AG08396 (cell line): ENCODE measurements at places on chromosomes 1 and 21.

DNA sequence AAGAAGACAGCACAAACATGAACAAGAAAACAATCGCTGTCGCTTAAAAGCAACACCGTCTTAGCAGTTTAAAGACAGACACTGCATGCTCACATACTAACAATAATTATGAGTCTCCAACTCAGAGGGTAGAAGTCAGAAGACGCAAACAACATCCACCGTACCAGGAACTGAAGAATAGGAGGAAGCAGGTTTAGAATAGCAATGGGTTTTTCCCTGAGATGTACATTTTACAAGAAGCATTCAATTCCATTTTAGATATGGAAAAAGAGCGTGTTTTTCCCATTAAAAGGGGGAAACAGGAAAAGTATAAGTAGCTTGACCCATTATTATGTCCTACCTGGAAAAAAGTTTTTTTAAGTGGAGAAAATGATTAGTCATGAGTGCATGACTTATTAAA, 34.5 kb upstream of the KCNE1 start:
- DNase-seq = no peak

- no peak for DNase-seq
Measured at GRCh38 chr1:93114391-93114790, 35.3 kb downstream of the MTF2 start.

GRCh38 chr1:13604176-13604575, 20.5 kb downstream of the PDPN start:
- no peak for DNase-seq

GRCh38 chr21:42153046-42153686, 65.8 kb upstream of the ABCG1 start:
- no peak for DNase-seq

DNA sequence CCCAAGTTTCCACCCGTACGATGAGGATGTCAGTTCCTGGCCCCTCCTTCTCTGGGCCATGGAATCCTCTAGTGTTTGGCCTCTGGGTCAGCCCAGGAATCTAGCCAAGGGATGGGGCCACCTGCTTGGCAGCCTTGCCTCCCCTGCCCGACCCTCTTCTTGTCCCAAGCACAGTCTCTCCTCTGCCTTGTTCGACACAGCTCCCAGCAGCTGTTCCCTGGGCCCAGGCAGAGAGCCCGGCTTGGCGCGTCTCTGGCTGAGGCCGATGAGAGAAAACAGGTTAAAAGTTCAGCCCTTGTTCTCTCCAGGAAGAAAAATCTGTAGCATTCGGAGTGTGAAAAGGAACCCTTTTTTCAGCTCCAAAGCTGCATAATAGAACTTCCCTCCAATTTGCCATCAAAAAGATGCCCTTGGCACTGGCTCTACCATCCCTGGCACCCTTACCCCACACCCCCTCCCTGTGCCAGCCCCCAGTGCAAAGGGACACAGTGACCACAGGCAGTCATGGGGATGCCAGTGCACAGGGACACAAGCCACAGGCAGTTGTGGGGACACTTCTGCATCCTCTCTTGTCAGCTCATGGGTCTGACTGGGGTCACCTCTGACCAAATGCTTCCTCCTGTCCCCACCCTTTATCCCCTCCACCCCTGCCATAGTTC, 68.4 kb downstream of the EPHB2 start:
- DNase-seq = no peak

DNA sequence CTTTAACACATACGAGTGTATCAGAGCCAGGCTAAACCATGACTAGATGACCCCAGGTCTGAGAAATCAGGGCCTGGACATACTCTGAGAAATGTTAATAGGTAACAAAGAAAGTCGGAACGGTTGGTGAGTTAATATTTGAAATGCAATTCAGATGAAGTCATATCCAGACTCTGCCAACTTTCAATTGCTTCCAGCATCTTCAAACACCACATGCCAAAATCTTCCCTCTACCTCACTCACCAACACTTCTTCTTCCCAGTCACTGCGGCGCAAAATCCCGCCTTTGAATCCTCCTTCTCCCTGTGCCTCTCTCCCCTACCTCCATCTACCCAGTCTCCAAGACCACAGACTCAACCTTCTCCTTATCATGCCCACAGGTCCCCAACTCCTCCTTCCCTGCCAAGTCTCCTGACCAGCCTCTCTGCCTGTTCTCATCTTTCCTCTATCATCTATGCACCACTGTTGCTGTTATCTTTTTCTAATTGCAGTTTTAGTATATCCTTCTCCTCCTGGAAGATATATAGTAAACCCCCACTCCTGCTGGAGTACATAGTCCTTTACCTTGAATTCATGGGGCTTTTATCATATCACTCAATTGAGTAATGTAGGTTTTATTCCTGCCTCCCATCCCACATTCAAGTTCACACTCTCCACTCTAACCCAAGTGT, 41.3 kb downstream of the ZBTB18 start:
- DNase-seq = peak; percentile 32

GRCh38 chr1:171715813-171716251, 26.0 kb downstream of the VAMP4 start:
- DNase-seq = no peak

GRCh38 chr1:89354205-89354604, 9.7 kb upstream of the GBP6 start:
- no peak for DNase-seq

DNA sequence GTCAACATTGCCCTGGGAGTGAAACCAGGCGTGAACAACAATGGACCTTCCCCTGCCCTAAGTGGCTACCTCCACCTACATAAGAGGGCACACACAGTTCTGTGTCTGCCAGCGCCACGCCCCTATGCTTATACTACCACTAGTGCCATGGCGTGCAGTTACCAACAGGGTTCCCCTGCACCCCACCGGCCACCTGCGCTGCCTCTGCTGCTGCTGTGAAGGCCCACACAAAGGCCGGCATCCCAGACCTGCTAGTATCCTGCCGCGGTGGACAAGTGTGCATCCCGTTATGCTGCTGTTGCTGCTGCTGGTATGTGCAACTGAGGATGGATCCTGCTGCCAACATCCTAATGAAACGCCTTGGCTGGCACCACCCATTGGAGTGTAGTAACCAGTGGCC, 75.7 kb downstream of the INTS7 start:
- no peak for DNase-seq

DNA sequence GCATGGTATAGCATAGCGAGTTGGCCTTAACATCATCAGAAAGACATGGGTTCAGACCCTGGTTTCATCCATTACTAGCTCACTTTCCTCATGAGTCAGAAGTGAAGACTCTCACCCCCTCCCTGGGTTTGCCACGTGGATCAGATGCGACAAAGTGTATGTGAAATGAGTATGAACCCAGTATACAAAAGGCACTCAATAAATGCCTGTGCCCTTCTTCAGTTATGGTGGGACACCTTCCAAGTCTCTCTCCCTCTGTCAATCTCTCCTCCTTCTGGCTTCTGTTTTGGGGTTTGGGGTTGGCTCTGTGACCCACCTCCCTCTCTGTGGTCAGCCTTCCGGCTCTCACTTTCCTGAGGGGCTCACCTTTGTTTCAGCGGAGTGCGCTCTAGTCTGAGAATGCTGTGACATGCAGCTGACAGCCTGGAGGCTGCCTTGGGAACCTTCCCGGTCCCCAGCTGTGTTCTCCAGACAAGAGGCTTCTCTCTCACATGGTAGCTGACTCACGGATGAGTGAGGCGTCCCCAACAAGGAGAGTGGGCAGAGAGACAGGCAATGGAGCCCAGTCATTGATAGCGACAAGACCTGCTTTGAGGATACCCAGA, 155.0 kb upstream of the EDN2 start:
- peak; percentile 59 for DNase-seq
